CD4-positive, alpha-beta T cell treated with Interleukin-17A for 4 hours (primary cell): ENCODE measurements at places on chromosomes 5 and 9.

GRCh38 chr5:117454716-117455212 lies 880.1 kb upstream of the SEMA6A start:
- peak; percentile 39 for DNase-seq

- no peak for DNase-seq
These were observed 36.4 kb upstream of the SMC5 start for GRCh38 chr9:70222354-70222753.

DNA sequence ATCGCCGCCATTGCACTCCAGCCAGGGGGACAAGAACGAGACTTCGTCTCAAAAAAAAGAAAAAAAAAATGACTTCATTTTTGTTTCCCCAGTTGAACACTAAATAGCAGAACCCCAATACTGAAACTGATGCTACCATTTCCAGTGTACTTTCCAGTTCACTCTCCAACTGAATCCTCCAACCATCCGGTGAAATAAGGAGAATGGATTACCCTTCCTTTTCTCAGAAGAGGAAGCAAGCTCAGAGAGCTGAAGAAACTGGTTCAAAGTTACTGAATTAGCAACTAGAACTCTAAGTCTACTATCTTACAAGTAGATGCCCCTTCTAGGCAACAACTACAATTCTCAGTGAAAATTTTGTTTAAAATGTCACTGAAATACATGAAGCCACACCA lies 3.9 kb downstream of the FAM13B start:
- DNase-seq: no peak

DNA sequence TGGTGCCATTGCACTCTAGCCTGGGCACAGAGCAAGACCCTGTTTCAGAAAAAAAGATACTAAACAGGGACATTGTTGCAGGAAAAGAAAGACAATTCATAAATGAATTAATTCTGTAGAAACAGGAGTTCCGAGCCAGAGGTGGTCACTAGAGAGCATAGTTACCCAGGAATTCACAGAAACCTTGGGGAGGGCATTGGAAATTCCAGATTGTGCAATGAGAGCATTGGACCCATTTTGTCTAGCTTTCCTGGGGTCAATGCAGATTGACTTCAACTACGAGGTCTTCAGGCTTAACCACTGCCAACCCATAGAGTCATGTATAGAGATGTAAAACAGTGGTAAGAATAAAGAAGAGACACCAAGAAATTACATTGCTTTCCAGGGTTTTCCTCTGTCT lies 63.1 kb downstream of the ABHD17B start:
- no peak for DNase-seq

DNA sequence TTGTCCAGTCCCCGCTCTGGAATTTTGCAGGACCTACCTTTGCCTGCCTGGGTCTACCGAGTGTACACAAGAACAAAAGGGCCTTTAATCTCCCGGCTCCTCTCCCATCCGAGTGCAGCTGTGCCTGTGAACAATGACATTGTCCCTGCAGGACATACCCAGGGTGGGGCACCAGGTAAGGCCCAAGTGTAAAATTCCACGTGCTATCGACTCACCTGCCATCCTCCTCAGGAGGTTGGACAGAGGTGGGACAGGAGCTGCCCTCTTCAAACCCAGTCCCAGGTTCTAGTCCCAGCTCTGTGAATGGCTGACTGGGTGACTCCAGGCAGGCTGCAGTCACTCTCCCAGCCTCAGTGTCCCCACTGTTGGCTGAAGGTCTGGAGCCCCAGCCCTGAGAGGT lies 159.6 kb upstream of the ALDH1B1 start:
- no peak for DNase-seq

- DNase-seq: no peak
These were observed at the start of gene TLX3 for GRCh38 chr5:171308453-171309275. Gene TLX3 (plus strand): TSS chr5:171309248. CDS start chr5:171309366, 118 bp downstream.

DNA sequence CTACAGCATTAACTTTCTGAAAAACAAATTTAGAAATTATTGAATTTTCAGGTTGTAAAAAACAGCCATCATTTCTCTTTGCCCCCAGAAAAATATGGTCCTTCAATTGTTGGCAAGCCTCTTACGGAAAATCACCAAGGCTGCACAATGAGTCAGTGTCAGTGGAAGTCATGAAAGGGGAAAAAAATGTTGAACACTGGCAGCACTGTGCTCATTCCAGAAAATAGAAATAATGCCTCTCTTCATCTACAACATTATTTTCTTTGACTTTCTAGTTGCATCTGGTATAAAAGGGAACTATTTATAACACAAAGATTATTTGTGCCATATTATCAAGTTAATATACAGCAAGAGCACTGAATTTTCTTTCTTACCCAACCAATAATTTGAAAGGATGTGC lies 26.7 kb upstream of the STK32A start:
- no peak for DNase-seq

DNA sequence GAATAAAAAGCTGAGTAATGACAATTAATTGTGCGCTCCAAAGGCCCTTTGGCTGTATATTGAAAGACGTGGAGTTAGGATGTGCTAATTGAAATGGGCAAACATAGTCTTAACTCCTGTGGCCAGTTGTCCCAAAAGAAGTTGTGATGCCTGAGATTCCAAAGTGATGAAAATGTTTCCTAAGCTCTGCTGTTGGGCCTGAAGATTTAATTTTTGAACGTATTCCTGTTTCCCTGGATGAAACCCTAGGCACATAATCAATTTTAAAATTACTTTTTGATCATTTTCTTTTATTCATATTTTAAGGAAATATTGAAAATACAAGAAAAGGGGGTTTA lies 87.9 kb downstream of the PRDM6 start:
- no peak for DNase-seq

DNA sequence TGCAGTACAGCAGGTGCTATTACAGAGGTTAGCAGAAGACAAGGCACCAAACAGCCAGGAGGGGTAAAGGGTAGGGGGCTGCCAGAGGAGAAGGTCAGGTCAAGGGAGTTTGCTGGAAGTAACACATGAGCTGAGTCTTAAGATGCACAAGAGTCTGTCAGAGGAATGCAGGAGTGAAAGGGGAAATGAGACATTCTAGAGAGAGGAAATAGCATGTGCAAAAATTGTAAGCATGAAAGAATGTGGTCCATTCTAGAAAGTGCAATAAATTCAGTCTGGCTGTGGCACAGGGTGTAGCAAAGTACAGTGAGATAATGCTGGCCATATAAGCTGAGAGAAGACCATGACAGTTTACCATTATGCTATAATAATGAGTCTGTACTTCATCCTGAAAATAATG lies 6.6 kb downstream of the GOLGA1 start:
- DNase-seq: no peak

DNA sequence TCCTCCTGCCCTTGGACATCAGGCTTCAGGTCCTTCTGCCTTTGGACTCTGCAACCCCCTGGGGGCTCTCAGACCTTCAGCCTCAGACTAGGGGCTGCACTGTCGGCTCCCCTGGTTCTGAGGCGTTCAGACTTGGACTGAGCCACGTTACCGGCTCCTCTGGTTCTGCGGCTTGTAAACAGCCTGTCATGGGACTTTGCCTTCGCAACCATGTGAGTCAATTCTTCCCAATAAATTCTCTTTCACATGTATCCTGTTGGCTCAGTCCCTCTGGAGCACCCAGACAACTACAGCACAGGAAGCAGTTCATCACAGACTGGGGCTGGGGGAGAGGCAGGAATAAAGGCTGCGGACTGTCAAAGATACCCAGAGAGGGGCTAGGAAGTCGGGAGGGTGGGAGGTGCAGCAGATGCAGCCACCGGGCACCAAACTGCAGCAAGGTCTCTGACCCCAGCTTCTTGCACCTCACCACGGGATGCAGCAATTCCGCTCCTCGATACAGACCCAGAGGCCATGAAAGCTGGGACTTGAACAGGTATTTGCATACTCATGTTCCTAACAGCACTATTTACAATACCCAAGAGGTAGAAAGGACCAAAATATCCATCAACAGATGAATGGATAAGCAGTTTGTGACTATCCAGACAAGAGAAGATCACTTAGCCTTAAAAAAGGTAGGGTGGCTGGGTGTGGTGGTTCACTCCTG lies 100.8 kb downstream of the COL23A1 start:
- DNase-seq: no peak

GRCh38 chr5:86070719-86071118 lies 547.0 kb upstream of the COX7C start:
- DNase-seq: no peak

DNA sequence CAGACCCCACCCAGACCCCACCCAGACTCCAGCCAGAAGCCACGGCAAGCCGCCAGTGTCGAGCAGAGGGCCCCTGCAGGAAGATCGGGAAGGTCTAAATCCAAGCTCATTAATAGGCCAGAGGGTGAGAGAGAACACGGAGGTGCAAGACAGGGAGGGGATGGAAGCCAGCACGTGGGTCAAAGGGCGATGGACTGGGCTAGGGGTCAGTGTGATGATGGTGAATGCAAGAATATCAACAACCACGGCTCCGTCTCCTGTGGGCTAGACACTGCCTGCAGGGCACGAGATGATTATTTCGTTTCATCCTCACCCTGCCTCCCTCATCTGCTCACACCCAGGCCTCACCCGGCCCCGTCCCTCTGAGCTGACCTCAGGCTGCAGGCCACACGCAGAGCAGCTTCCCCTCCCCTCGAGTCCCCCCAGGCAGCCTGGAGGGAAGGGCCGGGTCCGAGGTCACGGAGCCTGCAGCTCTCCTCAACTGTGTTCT lies 122.0 kb downstream of the COL23A1 start:
- no peak for DNase-seq

GRCh38 chr5:91219803-91220371 lies 163.2 kb downstream of the ARRDC3 start:
- DNase-seq: peak; percentile 59

DNA sequence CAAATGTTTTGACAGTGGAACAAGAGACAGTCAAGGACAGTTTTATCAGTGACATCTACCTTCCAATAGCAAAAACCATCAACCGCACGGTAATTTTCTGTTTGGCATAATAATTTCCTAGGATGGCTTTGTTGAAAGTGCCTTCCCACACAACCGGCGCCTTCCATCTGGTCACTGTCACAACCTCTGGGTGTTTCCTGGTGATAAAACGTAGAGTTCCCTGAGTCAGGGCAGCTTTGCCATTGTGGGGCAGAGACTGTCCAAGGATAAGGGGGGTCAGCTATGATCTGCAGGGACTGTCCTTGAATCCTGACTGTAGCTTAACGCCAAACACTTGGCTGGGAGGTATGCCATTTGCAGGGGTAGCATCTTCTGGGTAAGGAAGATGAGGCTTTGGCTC lies 47.6 kb downstream of the GGTA1 start:
- no peak for DNase-seq
